ENCODE measurements at places on chromosomes 1 and 21.
A peak's percentile ranks its signal among the peaks of the same experiment; 100 is the strongest.

DNA sequence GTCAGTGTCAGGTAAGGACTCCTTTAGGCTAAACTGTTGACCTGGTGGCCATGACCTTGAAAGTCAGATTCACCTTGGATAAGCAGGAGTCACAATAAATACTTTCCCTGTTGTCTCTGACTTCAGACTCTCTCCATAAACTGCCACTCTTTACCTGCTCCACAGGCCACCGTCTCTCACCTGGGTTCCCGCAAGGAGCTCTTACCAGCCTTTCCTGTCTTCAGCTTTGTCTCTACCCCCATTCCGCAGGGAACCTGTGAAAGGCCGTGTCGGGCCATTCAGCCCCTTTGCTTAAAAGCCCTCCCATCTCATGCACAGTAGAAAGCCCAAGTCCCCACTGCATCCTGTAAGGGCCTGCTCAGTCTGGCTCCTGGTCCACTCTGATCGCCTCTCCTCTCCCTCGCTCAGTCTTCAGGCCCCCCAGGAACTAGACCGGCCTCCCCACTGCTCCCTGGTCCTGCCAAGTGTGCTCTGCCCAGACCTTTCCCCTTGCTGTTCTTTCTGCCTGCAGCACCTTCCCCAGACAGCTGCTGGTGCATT, 79.5 kb downstream of the ACTL8 start:
- no peak for DNase-seq

DNA sequence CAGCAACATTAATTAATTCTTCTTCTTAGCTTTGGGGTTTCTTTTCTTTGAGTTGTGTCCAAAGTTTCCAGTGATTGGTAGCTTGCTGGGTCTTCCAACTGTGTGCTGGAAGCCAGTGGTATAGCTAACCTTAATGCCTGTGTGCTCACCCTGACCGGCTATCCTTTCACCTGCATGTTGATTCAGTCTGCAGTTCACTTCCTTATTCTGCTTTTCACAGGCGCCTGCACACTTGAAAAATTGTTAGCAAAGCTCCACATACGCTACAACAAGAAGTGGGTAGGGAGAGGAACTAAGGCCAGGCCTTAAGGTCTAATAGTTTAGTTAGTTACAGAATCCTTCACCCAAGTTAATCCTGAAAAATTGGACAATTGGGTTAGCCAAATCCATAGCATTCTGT, 35.7 kb downstream of the NCF2 start:
- no peak for DNase-seq

DNA sequence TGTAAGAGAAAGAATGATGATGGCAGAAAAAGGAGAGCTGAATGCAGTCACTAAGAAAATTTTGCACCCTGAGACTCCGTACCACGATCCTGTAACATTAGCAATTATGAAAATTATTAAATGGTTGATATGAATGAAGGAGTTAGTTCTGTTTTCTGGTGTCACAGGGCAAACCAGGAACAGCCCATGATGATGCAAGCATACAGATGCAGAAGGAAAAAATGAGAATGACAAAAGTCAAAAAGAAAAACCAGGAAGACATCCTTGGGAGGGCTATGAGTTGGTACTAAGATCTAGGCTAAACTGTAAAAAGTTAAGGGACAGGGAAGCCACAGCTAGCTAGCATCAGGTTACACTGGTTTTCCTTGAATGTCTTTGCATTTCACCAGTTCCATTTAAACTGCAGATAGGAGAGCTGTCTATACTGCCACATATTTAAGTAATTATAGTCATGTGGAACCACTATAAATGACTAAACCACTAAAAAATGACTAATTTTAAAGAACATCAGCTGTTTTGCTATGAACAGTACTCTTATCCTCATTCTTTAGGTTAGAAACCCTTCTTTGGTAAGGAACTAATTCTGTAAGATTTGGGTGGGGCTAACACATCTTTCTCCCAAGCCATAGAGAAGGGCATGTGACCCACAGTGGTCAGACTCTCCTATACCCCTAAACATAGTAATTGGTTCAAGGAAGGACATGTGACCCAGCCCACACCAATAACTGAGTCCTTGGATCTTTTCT, 11.4 kb downstream of the DOCK7 start:
- peak; percentile 7 for DNase-seq

DNA sequence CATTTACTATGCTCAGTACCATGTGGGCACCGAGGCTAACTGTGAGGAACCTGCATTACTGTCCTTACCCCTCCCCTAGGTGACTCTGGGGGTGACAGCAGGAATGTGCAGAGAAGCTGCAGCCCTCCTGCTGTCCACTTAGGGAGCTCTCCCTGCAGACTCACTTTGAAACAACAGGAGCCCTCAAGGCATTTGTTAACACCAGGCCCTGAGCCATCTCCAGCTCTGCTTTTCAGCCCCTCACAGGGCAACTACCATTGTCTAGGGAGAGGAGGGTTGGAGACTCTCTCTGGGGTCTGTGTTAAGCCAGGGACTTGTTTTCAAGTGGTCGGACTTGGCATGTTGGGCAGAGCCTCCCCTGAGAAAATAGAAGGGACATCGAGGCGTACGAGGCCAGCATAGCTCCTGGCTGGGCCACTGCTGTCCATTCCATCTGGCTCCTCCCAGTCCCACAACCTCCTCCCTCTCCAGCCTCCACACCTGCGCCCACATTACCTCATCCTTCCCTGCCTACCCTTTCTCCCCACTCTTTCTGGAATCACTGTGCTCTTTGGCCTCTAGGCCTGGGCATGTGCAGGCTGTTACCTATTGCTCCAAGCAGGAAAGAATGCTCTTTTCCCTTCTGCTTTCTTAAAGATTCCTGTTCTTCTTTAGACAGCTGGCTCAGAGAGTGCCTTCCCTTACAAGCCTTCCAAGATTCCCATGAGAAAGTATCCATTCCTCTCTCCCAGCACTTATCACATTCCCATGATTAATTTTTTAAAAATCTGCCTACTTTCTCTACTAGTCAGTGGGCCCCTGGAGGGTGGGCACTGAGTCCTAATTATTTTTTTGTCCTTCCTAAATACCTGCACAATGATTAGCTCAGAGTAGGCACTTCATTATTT, 102.7 kb upstream of the GCLM start:
- no peak for DNase-seq

DNA sequence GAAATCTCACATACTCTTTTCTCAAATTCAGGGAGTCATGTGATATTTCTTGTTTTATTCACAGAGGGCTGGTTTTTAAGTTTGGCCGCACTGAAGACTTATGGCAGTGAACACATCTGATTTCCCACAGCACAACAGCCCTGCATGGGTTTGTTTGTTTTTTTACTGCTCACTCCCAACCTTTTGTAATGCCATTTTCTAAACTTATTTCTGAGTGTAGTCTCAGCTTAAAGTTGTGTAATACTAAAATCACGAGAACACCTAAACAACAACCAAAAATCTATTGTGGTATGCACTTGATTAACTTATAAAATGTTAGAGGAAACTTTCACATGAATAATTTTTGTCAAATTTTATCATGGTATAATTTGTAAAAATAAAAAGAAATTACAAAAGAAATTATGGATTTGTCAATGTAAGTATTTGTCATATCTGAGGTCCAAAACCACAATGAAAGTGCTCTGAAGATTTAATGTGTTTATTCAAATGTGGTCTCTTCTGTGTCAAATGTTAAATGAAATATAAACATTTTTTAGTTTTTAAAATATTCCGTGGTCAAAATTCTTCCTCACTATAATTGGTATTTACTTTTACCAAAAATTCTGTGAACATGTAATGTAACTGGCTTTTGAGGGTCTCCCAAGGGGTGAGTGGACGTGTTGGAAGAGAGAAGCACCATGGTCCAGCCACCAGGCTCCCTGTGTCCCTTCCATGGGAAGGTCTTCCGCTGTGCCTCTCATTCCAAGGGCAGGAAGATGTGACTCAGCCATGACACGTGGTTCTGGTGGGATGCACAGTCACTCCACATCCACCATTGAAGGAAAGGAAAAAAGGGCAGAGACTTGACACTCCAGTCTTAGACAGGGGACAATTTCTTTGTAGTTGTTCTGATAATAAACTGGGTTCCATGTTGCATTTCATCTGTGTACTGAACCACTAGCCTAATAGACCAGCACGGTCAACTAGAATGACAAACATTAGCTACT, 22.8 kb downstream of the TMEM50A start:
- no peak for DNase-seq

- DNase-seq: no peak
Observed at GRCh38 chr1:234662148-234662547, 52.2 kb upstream of the IRF2BP2 start.

DNA sequence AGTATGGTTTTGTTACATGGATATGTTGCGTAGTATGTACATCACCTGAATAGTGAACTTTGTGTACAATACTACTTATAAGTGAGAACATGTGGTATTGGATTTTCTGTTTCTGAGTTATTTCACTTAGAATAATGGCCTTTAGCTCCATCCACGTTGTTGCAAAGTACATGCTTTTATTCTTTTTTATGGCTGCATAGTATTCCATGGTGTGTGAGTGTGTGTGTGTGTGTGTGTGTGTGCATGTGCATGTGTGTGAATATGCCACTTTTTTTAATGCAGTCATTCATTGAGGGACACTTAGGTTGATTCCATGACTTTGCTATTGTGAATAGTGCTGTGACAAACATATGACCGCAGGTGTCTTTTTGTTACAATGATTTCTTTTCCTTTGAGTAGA, 147.8 kb downstream of the LEPR start:
- DNase-seq: no peak

- DNase-seq: no peak
Observed at GRCh38 chr1:46205141-46205540, 2.0 kb downstream of the LURAP1 start.

GRCh38 chr1:199832451-199832850, 195.1 kb upstream of the NR5A2 start:
- no peak for DNase-seq

- no peak for DNase-seq
Observed at GRCh38 chr1:102891868-102892625, 216.3 kb downstream of the COL11A1 start.

GRCh38 chr1:25120281-25120680, 112.0 kb downstream of the SYF2 start:
- no peak for DNase-seq

DNA sequence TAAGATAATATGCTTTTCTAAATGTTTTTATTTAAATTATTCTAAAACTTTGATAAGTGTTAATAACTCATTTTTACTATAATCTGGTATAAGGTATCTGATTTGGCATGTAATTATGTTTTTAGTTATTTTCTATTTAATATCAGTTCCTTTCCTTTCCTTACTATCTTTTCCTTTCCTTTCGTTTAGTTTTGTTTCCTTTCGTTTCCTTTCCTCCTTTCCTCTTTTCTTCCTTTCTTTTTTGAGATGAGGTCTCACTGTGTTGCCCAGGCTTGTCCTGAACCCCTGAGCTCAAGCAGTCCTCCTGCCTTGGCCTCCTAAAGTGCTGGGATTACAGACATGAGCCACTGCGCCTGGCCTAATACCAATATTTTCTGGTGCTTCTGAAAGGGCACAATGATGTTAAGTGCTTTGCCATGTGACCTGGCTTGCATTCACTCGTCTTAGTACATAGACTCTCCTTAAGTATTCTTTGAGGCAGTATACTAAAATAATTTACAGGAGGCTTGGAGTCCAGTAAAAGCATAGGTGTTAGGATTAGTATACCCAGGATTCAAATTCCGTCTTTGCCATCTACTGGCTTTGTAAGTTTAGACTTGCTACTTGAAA, 18.7 kb downstream of the MIER1 start:
- DNase-seq: no peak

DNA sequence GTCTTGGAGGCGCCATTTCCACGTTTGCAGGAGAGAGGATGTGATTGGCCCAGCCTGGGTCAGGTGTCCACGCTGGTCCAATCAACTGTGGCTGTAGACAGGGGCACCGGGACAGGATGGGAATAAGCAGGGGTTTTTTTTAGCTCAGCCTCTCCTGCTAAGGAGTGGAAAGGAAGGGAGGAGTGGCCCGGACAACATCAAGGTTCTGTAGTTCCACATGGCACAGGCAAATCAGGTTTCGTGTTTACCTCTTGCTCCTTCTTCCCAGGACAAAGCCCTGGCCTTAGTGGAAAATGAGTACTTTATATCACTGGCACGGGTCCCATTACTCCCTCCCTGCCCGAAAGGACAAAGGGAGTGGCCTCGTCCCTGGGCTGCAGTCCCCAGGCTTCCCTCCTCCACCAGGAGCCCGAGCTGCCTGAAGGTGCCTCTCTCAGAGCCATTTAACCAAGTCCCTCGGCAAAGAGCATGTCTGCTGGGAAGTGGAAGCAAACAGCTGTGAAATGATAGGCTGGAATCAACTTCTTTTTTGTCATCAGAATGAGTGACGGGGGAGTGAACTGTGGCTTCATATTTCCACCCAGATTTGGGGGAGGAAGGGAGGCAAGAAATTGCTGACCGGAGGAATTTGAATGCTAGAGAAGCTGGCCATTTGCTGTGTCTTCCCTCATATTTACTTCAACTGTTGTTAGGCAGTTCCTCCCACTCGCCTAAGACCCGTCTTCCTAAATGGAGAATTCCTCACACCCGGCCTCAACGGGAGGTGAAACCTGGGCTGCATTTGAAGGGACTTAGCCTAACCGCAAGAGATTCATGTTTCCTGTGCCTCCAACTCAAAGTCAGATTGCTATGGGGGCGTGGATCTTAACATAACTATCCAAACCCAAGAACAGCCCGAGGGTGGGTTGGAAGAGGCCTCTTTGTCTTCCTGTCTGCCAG, 84.9 kb upstream of the SLC44A3 start:
- DNase-seq: peak; percentile 40

GRCh38 chr1:154330669-154331068, 5.3 kb downstream of the ATP8B2 start:
- DNase-seq: no peak

- DNase-seq: no peak
Observed at GRCh38 chr21:45317398-45318145, 29.9 kb upstream of the POFUT2 start.

DNA sequence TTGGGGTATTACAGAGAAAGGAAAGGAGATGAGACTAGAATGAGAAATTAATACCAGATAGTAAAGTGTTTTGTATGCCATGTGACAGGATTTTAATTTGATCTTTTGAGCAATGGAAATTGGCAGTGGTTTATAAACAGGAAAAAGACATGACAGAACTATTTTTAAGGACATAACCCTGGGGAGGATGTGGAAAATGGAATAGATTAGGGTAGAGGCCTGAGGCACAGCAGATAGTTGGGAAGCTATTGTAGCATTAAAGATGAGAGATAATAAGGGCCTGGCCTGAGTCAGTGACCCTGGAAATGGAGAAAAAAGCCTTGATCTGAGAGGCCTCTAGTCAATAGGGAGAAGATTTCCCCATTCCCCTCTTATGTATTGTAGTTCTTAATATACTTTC, 22.1 kb upstream of the KCNA3 start:
- no peak for DNase-seq

DNA sequence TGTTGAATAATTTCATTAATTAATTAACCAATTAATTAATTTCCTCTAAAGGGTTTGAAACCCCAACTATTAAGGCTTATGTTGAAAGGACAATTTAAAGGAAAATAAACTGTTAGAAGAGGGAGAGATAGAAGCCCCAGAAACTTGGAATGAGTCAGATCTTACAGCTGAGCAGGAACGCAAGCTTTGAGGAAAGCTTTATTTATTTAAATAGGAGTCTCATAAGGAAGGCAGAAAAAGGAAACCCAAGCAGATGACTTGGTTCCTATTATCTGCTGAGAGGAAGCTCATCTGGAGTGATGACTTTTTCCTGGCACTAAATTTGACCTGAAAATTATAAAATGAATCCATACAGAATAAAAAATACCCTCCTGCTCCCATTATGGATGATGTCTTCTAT, 105.1 kb downstream of the ROR1 start:
- no peak for DNase-seq

Data from hematopoietic multipotent progenitor cell treated with erythropoietin and hydrocortisone succinate and interleukin-3 and kit ligand, for 6 days (in vitro differentiated cells).